Urothelium cell line (cell line): ENCODE measurements at places on chromosomes 16 and 17.

DNA sequence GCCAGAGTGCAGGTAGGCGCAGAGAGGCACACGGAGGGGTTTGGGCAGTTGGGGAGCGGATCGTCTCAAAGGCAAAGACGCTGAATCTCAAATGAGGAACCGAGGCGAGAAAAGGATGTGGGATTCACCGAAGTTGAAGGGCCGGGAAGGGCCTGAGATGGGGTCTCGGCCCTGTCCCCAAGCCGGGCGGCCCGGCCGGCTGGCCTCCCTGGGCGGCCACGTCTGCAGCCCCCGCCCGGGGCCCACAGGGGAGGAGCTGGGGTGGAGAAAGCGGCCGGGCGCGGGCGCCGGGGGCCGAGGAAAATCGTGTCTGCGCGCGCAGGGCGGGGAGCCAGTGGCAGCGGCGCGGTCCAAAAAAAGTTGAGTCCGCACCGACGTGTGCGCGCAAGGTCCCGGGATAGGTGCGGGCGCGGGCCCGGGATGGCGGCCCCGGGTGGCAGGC lies 458 bp downstream of the SLC12A4 start:
- DNase-seq: peak; percentile 58

DNA sequence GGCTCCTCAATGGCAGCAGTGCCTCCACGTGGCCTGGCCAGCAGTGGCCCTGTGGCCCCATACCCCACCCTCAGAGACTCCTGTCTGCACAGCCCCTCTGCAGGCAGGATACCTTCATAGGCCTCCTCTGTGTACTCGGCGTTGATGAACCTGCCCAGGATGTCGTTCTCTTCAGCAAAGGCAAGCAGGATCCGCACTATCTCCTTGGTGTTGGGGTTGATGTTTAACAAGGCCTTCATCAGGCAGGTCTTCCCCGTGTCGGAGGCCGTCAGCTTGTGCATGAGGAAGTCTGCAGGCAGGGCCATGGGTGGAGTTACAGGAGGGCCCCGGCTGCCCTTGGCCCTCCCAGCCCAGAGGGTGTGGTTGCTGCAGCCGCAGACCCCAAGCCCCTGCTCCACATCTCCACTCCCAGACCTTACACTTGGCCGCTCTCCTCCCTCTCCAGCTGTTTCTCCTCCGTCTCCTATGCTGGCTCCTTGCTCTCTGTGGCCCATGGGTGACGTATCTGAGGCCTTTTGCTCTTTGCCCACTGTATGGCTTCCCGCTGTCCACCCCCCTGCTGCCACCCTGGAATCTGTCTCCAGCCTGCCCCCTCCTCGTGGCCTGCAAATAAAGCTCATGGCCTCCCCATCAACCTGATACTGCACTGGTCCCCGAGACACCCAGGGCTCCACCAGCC lies 15.1 kb downstream of the TRPV3 start:
- DNase-seq: no peak

GRCh38 chr16:52346709-52347108 lies 200.2 kb downstream of the TOX3 start:
- no peak for DNase-seq

GRCh38 chr17:48388955-48389743 lies 40.9 kb downstream of the SKAP1 start:
- no peak for DNase-seq

DNA sequence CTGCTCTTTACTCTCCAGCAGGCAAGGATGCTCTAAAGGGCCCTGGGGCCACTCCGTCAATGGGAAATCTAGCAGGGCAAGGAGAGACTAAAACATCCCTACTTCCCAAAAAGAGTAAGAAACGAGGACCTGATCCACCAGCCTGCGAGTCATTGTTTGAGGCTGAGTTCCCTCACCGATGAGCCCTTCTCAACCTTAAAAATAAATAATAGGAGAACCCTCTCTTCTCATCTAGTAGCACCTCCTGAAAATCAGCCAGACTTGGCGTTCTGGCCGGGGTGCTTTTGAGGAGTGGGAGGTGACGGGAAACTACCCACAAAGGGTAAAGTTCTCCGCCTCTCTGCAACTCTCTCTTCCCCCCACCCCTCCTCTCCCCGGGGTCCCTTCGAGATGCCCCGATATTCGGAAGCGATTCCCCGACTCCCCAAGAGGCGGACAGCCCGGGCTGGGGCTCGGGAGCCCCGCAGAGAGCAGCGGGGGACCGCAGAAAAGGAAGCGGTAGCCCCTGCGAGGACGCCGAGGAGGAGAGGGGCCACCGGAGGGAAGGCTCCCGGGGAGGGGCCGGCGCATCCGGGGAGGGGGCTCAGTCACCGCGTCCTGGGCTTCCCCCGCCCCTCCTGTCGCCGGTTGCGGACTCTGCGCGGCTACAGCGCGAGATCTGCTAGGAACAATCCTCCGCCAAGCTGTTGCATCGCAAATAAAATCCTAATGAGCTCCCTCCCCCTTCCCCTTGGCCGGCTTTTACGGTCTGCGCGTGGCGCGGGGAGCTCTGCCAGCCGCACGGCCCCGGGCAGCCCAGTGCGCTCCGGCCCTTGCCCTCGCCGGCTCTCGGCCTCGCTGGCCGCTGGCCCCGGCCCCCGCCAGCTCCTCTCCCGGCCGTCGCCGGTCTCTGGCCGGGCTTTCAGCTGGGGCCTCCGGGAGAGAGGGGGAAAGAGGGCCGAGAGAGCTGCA lies 1.3 kb downstream of the HOXB9 start:
- peak; percentile 58 for DNase-seq

- DNase-seq: no peak
These were observed 25.1 kb upstream of the CDH15 start for GRCh38 chr16:89146211-89147005.

- no peak for DNase-seq
These were observed 14.0 kb upstream of the EMP2 start for GRCh38 chr16:10594312-10594950.

DNA sequence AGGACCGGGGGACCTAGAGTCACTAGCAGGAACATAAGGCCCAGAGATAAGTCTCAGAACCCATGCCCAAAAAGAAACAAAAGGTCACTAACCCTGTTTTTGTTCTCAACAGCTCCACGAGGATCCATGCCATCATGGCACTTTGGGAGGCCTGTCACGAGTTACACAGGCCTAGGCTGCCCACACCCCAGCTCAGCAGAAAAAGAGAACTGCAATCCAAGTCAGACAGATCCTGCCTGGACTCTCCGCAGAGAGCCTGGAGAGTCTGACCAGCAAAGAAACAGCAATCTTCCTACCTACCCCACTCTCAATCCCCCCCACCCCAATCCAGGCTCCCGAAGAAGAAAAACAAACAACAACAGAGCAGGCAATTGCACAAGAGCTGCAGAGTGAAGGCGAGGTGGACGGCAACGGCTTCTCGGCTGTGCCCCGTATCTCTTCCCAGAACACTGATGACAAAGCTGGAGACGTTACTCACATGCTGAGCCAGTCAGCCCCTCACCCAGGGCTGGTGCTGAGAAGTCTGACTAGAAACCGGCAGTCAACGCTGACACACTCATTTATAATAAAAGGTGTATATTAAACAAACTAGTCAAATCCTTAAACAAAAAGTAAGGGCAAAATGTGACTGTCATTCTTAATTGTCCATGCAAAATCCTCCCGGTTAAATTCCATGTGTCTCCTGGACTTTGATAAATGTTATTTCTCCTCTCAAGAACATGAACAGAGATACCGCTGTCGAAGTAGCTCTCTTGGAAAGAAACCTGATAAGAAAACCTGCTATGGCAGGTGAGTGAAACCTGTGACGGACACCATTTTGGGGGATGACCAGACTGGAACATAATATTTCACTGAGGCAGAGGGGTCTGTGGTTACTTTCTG lies 89.3 kb downstream of the SMG6 start:
- no peak for DNase-seq

GRCh38 chr16:57591870-57592485 lies 36.5 kb upstream of the ADGRG1 start:
- DNase-seq: no peak

DNA sequence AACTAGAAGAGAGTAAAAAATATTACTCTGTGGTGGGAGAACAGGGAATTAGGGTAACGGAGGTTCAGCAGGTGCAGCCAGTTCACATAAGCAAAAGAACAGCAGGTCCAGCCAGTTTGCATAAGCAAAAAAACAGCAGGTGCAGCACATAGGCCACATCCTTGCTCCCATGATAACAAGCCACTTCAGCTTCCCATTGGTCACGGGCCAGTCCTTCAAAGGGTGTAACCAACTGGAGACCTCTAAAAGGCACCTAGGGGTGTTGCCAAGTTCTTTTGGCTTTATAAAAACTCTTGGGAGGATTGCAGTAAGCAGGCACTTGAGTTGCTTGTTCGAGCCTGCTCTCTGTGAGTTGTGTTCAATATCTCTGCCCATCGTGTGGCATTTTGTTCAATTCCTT lies 488.1 kb downstream of the XYLT1 start:
- no peak for DNase-seq

DNA sequence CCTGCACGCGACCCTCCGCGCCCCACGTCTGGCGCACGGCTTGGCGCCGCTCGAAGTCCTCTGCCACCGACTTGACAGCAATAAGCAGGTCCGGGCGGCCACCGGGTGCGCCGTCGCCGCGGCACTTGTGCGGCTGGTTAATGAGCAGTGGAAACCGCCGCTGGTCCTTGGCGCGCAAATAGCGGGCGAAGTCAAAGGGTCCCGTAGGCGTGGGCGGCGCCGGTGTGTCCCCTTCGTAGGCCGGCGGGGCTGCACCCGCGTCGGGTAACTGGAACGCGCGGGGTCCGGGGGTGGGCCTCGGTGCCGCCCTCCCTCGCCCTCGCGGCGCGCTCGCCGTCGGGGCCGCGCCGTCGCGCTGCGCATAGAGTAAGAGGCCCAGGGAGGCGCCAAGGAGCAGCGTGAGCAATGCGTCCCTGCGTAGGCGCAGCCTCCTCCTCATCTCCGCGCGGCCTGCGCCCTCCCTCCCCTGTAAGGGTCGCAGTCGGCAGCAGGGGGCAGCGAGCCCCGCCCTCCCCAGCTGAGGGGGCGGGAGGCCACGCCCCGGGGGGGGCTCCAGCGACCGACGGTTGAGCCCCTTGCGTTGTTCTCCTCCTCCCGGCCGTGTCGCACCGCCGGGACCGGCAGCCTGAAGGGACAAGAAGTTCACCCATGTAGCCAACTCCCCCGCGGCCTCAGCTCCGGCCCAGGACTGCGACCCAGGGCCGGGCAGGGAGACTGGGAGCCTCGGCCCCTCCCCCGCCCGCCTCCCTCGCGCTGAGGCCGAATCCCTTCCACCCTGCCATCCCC lies 558 bp downstream of the B3GNT9 start:
- DNase-seq: no peak

DNA sequence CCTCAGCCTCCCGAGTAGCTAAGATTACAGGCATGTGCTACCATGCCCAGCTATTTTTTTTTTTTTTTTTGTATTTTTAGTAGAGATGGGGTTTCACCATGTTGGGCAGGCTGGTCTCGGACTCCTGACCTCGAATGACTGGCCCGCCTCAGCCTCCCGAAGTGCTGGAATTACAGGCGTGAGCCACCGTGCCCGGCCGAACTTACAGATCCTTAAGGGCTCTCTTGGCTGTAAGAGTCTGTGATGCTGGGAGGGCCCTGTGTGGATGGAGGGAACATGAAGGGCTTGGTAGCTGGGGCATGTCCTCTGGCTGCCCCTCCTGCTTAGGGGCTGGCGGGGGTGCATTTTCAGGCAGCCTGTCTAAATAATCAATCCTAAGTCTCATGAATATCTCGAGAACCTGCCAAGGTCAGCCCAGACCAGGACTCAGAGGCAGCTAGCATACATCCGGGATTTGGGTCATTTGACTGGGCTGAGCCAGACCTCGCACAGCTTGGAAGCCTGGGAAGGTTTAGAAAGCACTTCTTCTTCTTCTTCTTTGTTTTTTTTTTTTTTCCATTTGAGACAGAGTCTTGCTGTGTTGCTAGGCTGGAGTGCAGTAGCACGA lies 17.1 kb downstream of the SPNS3 start:
- DNase-seq: no peak

DNA sequence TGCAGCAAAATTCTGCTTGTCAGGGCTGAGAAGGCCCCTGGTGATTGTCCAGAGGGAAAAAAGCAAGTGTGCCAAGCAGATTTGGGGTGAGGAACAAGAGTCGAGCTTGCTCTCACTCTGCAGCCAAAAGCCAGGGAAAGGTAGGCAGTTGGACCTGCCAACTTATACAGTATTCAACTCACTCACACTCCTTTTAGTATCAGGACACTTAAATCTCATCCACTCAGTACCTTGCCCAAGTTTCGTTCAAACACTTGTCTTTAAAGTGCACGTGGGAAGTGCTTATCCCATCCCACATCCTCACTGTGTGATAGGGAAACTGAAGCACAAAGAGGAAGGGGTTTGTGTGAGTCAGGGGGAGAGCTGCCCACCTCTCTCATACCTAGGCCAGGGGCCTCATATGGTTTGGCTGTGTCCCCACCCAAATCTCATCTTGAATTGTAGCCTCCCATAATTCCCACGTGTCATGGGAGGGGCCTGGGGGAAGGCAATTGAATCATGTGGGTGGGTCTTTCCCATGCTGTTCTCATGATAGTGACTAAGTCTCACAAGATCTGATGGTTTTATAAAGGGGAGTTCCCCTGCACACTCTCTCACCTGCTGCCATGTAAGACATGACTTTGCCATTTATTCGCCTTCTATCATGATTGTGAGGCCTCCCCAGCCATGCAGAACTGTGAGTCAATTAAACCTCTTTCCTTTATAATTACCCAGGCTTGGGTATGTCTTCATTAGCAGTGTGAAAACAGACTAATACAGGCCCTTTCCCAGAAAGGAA lies 25.6 kb upstream of the CES5A start:
- DNase-seq: no peak

- DNase-seq: no peak
These were observed 32.0 kb downstream of the SOX8 start for GRCh38 chr16:1013593-1013900.

DNA sequence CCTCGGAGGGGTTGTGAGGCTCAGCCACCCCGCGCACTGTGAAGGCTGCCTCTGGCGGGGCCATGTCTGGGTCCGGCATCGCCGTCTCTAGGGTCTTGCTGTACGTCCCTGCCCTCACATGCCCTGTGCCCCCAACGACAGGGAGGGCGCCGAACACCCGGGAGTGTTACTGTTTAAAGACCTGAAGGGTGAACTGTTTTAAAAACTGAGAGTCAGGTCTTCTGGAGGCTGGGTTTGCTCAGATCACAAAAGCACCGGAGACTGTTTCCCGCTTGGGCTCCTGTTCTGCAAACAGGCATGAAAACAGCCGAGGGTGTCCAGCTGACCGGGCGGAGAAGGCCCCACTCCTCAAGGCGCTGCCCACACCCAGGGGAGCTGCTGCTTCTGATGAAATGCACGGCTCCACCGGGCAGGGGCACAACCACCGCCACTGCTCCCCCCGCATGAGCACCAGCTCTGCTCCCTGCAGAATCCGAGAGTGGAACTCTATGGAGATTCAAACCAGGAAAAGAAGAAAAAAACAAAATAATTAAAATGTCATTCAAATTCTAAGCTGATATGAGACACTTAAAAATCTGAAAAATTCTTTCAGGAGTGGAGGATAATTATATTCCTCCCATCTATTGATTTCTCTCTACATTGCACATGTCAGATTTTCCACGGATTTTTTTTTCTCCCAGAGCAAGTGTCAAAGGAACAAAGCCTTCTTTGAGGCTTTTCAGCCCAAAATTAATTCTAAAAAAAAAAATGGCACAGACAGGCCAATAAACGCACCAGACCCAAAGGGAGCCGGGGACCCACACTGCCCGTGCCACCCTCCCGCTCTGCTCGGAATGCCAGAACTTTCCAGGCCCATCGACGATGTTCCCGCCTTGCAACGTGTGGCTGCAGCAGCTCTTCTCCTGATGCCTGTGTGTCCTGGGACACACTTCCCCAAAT lies 74.3 kb downstream of the LMF1 start:
- no peak for DNase-seq

GRCh38 chr17:76772842-76773525 lies 35.1 kb downstream of the MFSD11 start:
- DNase-seq: peak; percentile 28
